ENCODE measurements at places on chromosomes 16 and 17. TPM values are rescaled to one million over a fixed set of nuclear protein-coding genes. Genes with fewer than 3 reads are reported as not detected.
A peak's percentile ranks its signal among the peaks of the same experiment; 100 is the strongest.

Gene C17orf67
- 0.62 TPM for total RNA-seq

Gene PDILT
- total RNA-seq = not detected

Gene RAB11FIP4
- 97.5 TPM for total RNA-seq

Gene CMIP
- 10.9 TPM for total RNA-seq

Gene HAGH
- total RNA-seq = 70.4 TPM

Gene MAFG
- 12.4 TPM for total RNA-seq

Gene CMTM2
- total RNA-seq = not detected

Gene DHRS7C
- not detected for total RNA-seq

Gene KNOP1
- 80.3 TPM for total RNA-seq

Gene PARD6A
- total RNA-seq = 4.3 TPM

DNA sequence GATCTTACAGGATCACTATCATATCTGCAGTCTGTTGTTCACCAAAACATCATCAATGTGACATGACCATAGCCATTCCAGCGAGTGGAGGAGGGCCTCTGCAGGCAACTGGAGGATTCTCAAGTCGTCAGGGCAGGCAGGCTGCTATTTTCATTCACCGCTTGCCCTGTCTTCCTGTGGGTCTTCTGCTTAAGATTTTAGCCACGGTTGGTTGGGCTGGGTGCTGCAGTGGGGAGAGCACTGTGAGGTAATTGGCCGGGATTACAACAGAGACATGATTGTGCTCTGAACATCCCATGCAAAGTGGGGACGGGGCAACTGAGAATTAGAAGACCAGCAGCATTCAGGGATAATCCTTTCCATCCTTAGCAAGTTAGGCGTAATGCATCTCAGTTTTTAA lies 245.9 kb downstream of the CPPED1 start:
- H3K36me3 ChIP-seq = no peaks in the 10 kb centered on the region
- H3K4me3 ChIP-seq = no peak overlapping the region
- no peak for DNase-seq
- H3K27ac ChIP-seq = no peak overlapping the region
- H3K27me3 ChIP-seq = no peaks in the 10 kb centered on the region
- no peaks in the 10 kb centered on the region for H3K4me1 ChIP-seq

GRCh38 chr16:85072076-85072860 lies 40.0 kb downstream of the CIBAR2 start:
- H3K27ac ChIP-seq = no peak overlapping the region
- peaks cover 3% of the 10 kb centered on the region for H3K27me3 ChIP-seq
- no peak overlapping the region for H3K4me3 ChIP-seq
- no peaks in the 10 kb centered on the region for H3K36me3 ChIP-seq
- DNase-seq = no peak

GRCh38 chr16:77172951-77173350 lies 18.0 kb upstream of the MON1B start:
- no peak overlapping the region for H3K27ac ChIP-seq
- H3K36me3 ChIP-seq = no peaks in the 10 kb centered on the region
- H3K4me1 ChIP-seq = no peaks in the 10 kb centered on the region
- H3K4me3 ChIP-seq = no peak overlapping the region

GRCh38 chr16:84340325-84341040 lies 27.9 kb upstream of the ATP2C2 start:
- DNase-seq = no peak
- H3K4me1 ChIP-seq = no peaks in the 10 kb centered on the region
- H3K27ac ChIP-seq = no peak overlapping the region
- H3K36me3 ChIP-seq = no peaks in the 10 kb centered on the region
- H3K4me3 ChIP-seq = no peak overlapping the region
- peaks cover 39% of the 10 kb centered on the region for H3K27me3 ChIP-seq

GRCh38 chr16:11977376-11978041 lies 975 bp downstream of the SNX29 start:
- H3K27me3 ChIP-seq = no peaks in the 10 kb centered on the region
- peaks cover 43% of the 10 kb centered on the region for H3K4me1 ChIP-seq
- no peak for DNase-seq
- H3K4me3 ChIP-seq = peak overlapping the region; percentile 75

DNA sequence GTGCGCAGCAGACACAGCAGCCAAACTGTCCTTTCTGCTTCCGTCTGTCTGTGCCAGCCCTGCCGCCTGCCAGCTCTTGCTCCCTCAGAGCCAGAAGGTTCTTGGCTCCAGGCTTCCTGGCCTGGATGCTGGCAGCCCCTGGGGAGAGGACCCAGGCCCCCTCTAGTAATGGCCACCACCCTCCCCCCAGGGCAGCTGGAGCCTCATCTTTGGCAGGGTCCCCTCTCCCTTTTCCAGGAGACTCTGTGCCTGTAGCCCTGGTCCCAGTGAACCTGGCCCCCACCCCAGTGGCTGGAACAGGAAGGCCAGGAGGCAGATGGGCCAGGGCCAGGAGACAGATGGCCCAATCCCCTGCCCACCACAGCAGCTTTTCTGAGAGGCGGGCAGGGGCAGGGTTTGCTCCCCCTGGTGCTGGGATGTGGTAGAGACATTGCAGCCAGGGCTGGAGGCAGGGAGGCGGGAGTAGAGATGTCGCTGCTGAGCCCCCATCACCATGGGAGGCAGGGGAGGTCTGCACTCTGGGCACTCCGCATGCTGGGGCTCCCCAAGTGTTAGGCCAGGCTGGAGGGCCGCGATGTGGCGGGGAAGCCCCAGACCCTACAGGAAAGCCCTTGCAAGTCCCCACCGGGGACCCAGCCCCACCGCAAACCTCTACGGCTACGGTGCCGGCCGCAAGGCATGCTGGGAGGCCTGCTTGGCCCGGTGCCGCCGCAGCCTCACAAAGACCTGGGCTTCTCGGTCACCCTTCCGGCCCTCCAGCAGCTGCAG lies 16.7 kb downstream of the UNC13D start:
- no peak overlapping the region for H3K4me3 ChIP-seq
- H3K4me1 ChIP-seq = peaks cover 22% of the 10 kb centered on the region
- H3K27me3 ChIP-seq = no peaks in the 10 kb centered on the region
- peaks cover 38% of the 10 kb centered on the region for H3K36me3 ChIP-seq
- peak overlapping the region; percentile 61 for H3K27ac ChIP-seq

- H3K27ac ChIP-seq = no peak overlapping the region
- H3K4me3 ChIP-seq = no peak overlapping the region
- no peak for DNase-seq
- no peaks in the 10 kb centered on the region for H3K36me3 ChIP-seq
These were observed 432.5 kb downstream of the CDH13 start for GRCh38 chr16:83059237-83059636.

DNA sequence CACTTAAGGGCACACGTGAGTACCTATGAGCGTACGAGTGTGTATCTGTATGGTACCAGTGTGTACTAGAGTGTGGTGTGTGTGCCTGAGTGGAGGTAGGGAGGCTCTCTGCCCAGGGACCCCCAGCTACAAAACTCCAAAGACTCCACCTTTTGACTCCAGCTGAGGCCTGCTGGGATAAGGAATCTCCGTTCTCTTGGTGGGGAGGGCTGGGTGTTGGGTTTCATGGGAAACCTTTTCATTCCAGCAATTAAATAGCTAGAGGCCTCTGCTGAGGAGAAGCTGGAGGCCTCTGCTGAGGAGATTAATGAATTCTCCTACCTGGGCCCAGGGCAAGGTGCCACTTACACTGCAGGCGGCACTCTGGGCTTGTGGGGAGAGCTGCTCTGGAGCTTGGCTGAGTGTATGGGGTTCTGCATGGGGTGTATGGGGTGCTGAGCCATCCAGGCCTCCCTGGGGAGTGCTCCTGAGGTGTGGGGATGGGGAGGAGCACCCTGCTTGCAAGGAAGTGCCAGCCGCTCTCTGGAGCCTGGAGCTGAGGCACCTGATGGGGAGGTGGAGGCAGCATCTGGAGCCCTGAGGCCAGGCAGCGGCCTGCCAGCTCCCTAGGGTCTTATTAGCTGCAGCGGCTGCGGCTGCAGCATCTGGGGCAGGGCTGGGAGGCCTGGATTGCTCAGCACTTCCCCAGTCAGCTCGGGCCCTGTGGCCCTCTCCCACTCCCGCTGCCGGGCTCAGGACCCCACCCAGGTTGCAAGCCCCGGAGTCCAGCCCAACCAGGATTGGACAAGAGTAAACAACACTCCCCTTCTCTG lies 4.6 kb downstream of the ANKRD13B start:
- H3K4me3 ChIP-seq = no peak overlapping the region
- H3K36me3 ChIP-seq = no peaks in the 10 kb centered on the region
- DNase-seq = no peak
- peaks cover 3% of the 10 kb centered on the region for H3K27me3 ChIP-seq
- H3K4me1 ChIP-seq = peaks cover 43% of the 10 kb centered on the region

DNA sequence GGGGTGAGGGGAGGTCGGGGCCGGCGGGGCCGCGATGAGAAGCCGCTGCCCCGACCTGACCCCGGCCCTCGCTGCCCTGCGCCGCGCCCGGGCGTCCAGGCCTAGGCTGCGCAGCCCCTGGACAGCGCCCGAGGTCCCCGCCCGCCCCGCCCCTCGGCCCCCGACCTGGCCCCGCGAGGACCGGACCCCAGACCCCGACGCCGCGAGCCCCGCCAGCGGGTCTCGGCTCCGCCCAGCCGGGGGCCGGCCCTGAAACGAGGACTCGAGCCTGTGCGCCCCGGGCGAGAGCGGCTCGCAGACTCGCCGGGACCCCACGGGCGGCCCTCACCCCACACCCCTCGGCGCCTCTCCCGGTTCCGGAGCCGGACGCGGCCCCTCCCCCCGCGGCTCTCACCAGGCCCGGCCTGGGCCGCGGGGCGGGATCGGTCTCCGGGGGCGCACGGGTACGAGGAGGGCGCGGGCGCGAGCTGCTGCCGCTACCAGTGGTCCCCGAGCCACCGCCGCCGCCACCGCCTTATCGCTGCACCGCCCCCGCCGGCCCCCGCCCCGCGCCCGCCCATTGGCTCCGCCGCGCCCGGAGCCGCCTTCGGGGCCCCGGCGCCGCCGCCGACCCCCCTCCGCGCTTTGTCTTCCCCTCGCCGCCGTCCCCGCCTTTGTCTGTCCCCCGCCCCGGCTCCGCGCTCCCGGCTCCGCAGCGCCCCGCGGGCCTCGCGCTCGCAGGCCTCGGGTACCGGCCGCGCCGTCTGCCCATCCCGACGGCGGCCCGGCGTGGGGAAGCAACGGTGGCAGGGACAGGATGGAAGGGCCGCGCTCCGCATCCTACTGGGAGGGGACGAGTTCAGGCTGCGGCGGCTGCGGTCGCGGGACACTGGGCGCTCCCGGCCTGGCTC lies at the start of gene LIMD2:
TSS of gene LIMD2 (minus strand) at position 488 of the 890 bp plus-strand sequence. CDS start 827 bp downstream, outside the sequence.
- DNase-seq = no peak
- H3K27me3 ChIP-seq = no peaks in the 10 kb centered on the region
- H3K4me3 ChIP-seq = peak within 1 kb of the TSS; percentile 71
- peaks cover 1% of the 10 kb centered on the region for H3K36me3 ChIP-seq
- H3K27ac ChIP-seq = peak within 1 kb of the TSS; percentile 33
- peaks cover 18% of the 10 kb centered on the region for H3K4me1 ChIP-seq

DNA sequence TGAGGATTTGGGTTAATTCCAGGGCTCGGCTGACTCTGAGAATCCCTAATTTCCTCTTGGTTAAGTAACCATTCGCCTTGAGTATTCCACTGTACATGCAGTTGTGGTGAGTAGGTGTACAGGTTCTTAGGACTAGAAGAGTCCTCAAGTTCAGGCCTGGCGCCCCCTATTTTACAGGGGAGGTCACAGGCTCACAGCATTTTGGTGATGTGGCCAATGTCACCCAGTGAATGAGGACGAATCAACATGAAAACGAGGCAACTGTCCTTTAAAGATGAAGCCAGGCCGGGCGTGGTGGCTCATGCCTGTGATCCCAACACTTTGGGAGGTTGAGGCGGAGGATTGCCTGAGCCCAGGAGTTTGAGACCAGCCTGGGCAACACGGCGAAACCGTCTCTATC lies 55.4 kb downstream of the ABCC6 start:
- H3K36me3 ChIP-seq = peaks cover 71% of the 10 kb centered on the region
- H3K4me3 ChIP-seq = no peak overlapping the region
- no peaks in the 10 kb centered on the region for H3K4me1 ChIP-seq
- DNase-seq = no peak
- no peaks in the 10 kb centered on the region for H3K27me3 ChIP-seq

DNA sequence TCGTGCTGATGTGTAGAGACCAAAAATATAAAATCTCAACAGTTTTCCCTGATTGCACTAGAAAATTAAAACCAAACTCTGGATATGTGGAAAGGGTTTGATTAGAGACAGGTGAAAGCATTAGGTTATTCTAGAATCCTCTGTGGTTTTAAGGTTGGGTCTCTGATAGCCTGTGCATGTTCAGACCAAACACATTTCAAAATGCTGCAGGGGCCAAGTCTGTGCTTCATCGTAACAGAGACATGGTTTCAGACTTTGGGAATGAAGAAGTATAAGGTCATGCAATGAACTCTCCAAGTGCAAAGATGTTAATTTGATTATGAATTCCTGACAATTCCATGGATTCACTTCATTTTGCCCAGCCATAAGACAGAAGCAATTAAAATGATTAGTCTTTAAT lies 261.0 kb upstream of the KCNJ16 start:
- no peak for DNase-seq
- H3K4me1 ChIP-seq = no peaks in the 10 kb centered on the region
- H3K4me3 ChIP-seq = no peak overlapping the region
- no peaks in the 10 kb centered on the region for H3K27me3 ChIP-seq
- H3K36me3 ChIP-seq = no peaks in the 10 kb centered on the region

DNA sequence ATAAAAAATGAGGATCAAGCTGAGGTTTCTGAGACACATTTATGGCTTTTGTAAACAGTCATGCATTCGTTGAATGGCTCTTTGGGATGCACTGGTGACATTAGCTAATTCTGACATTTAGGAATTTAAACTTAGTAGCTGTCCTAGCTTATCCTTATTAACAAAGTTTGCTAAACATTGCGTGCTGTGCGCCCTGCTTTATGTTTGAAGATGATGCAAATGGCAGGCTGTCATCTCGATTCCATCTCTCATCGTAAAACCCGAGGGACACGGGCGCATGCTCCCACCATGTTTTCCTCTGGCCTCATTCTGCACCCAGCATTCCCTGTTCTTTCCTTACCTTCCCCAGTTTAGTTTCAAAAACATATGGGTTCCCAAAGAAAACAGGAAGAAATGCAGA lies 53.8 kb upstream of the ARHGAP44 start:
- DNase-seq = no peak
- H3K4me3 ChIP-seq = no peak overlapping the region
- H3K36me3 ChIP-seq = no peaks in the 10 kb centered on the region
- H3K27me3 ChIP-seq = peaks cover 2% of the 10 kb centered on the region
- no peaks in the 10 kb centered on the region for H3K4me1 ChIP-seq

GRCh38 chr17:57993471-57994365 lies 5.7 kb upstream of the VEZF1 start:
- peak; percentile 77 for DNase-seq
- H3K36me3 ChIP-seq = no peaks in the 10 kb centered on the region
- H3K27ac ChIP-seq = peak overlapping the region; percentile 52
- H3K4me1 ChIP-seq = peaks cover 73% of the 10 kb centered on the region
- 0 out of 2 replicates have a peak overlapping the region, but pooled peaks have one; percentile 10 for H3K4me3 ChIP-seq

DNA sequence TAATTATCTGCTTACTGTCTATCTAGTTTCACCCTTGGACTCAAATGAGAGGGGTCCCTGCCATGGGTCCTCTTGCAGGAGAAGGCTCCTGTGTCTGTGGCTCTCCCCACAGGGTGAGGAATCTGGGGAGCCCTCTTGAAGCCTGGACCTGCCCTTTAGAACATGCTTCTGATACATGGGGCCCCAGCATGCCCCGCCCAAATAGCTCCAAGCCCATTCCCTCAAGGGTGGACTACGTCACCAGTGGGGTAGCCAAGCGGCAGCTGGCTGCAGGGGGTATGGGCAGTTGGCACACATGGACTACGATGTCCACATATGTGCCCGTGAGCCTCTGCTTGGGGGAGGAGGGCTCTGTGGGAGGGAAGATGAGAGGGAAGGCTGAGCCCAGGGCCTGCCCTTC lies 39.3 kb downstream of the ARHGAP27 start:
- H3K4me1 ChIP-seq = peaks cover 7% of the 10 kb centered on the region
- H3K27ac ChIP-seq = no peak overlapping the region
- DNase-seq = no peak
- H3K36me3 ChIP-seq = peaks cover 11% of the 10 kb centered on the region
- H3K27me3 ChIP-seq = peaks cover 17% of the 10 kb centered on the region

GRCh38 chr17:2089021-2089422 lies 34.1 kb downstream of the HIC1 start:
- H3K36me3 ChIP-seq = no peaks in the 10 kb centered on the region
- H3K4me3 ChIP-seq = no peak overlapping the region
- DNase-seq = no peak
- H3K4me1 ChIP-seq = peaks cover 37% of the 10 kb centered on the region
- H3K27me3 ChIP-seq = no peaks in the 10 kb centered on the region
- H3K27ac ChIP-seq = no peak overlapping the region
